GM12878 (cell line): ENCODE measurements at places on chromosomes 16 and 17. TPM values are rescaled to one million over a fixed set of nuclear protein-coding genes. Genes with fewer than 3 reads are reported as not detected.

- H3K27me3 ChIP-seq, result no peaks in the 10 kb centered on the region; the same call in 1 of the 2 replicates
- H3K36me3 ChIP-seq, result no peaks in the 10 kb centered on the region
- peaks cover 15% of the 10 kb centered on the region for H3K4me1 ChIP-seq
- H3K4me3 ChIP-seq, result no peak overlapping the region
- no peak for DNase-seq
These were observed 10.8 kb downstream of the NUPR1 start for GRCh38 chr16:28527985-28528384.

- DNase-seq, result no peak
- no peaks in the 10 kb centered on the region for H3K27me3 ChIP-seq
- H3K4me3 ChIP-seq, result no peak overlapping the region
- H3K36me3 ChIP-seq, result no peaks in the 10 kb centered on the region
- no peaks in the 10 kb centered on the region for H3K4me1 ChIP-seq
These were observed 9.6 kb upstream of the TMEM220 start for GRCh38 chr17:10739386-10739785.

- no peak overlapping the region for H3K4me3 ChIP-seq
- H3K27ac ChIP-seq, result no peak overlapping the region
- no peaks in the 10 kb centered on the region for H3K4me1 ChIP-seq
These were observed 45.4 kb upstream of the HSBP1 start for GRCh38 chr16:83762141-83762991.

DNA sequence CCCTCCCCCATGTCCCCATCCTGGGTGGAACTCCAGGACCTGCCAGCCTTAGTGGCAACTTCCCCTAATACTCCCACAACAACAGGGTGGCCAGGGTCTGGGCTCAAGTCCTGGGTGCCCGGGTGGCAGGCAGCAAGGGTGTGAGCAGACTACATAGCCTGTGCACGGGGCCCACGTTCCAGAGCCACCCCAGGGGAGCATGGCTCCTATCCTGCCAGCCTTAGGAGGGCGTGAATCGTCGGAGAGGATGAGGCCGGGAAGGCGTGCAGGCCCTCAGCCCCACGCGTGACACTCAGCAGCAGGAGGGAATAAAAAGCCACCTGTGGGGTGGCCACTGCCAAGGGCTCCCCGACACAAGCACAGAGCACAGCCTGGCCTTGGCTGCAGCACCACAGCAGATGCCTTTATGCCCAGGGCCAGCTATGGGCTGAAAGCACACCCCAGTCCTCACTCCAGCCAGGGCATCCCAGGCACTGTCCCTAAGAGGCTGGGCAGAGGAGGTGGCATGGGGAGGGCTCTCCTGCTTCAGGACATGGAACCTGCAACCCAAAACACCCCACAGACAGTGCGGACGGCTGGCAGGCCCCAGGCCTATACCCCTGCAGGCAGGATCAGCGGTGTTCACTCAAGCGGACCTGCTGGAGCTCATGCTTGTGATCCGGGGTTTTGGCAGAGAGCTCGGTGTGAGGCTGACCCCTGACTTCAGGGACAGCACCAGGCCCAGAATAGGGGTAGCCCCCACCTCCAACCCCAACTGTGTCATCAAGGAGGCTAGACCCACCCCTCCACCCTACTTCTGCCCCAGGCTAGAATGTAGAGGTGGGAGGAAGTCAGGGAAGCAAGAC, 2.7 kb downstream of the BCAR1 start:
- no peak for DNase-seq
- H3K27ac ChIP-seq, result no peak overlapping the region
- no peak overlapping the region for H3K4me3 ChIP-seq
- no peaks in the 10 kb centered on the region; the same call in 1 of the 2 replicates for H3K27me3 ChIP-seq
- H3K4me1 ChIP-seq, result peaks cover 24% of the 10 kb centered on the region

- no peaks in the 10 kb centered on the region for H3K27me3 ChIP-seq
- peaks cover 6% of the 10 kb centered on the region; the same call in 1 of the 2 replicates for H3K4me1 ChIP-seq
- DNase-seq, result no peak
- no peak overlapping the region for H3K27ac ChIP-seq
These were observed 176.3 kb upstream of the TNRC6C start for GRCh38 chr17:77782201-77782600.

DNA sequence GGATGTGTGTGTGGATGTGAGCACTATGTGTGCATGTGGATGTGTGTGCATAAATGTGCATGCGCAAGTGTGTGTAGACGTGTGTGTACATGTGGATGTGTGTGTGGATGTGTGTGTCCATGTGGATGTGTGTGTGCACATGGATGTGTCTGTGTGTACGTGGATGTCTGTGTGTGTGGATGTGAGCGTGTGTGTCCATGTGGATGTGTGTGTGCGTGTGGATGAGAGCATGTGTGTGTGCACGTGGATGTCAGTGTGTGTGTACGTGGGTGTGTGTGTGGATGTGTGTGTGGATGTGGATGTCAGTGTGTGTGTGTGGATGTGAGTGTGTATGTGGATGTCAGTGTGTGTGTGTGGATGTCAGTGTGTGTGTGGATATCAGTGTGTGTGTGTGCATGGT, 63.6 kb upstream of the DOC2B start:
- no peaks in the 10 kb centered on the region for H3K4me1 ChIP-seq
- H3K27me3 ChIP-seq, result no peaks in the 10 kb centered on the region
- no peaks in the 10 kb centered on the region for H3K36me3 ChIP-seq
- no peak overlapping the region for H3K4me3 ChIP-seq

Gene MEOX1
- total RNA-seq, result 0.46 and 0.53 TPM in 2 replicates

Gene C16orf54
- 10.9 and 11.0 TPM in 2 replicates for total RNA-seq

Gene GUCY2D
- total RNA-seq, result not detected in 2 replicates

Gene IGSF6
- 0.85 and 1.2 TPM in 2 replicates for total RNA-seq

Gene ACE
- 0.08 and 0.46 TPM in 2 replicates for total RNA-seq
